Activated T-cell treated with anti-CD3 and anti-CD28 coated beads for 48 hours (primary cell): ENCODE measurements at places on chromosomes 6 and 20.

- no peak for DNase-seq
These were observed 25.7 kb downstream of the KCNG1 start for GRCh38 chr20:50996901-50997865.

DNA sequence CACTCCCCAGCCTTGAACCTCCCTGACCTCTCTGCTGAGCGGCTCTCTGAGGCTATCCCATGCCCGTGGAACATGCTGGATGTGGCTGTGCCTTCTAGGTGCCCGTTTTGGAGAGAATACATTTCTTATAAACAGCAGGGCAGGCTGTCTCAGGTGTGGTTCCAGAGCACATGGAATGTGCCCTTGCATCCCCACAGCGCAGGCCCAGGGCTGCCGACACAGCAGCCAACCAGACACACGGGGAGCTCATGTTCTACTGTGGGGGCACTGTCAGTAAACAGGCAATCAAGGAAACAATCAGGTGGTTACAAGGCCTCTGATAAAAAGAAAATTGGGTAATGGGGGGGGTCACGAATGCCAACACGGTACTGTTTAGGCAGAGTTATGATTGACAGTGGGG is 30.8 kb downstream of the FOXC1 start:
- DNase-seq = no peak

- DNase-seq = no peak
These were observed 512.6 kb upstream of the SLC35B3 start for GRCh38 chr6:8947900-8948299.

DNA sequence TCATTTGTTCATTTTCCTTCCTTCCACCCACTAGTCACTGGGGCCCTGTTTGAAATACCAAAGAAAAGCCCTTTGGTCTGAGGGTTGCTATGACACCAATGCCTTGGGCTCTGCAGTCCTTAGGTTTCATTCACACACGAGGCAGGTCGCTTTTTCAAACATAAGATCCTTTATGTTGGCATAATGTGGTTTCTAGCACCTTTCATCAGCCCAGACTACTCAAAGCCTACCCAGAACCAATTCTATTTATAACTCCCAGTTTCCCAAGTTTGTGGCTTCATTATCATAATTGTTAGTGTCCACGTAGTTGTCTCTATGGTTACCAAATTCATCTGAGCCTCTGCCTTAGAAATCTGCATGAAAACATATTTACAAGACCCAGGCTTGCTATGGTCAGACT is 6.6 kb upstream of the TP53RK start:
- no peak for DNase-seq

- DNase-seq = no peak
These were observed 80.1 kb downstream of the ADGRG6 start for GRCh38 chr6:142381845-142382378.

DNA sequence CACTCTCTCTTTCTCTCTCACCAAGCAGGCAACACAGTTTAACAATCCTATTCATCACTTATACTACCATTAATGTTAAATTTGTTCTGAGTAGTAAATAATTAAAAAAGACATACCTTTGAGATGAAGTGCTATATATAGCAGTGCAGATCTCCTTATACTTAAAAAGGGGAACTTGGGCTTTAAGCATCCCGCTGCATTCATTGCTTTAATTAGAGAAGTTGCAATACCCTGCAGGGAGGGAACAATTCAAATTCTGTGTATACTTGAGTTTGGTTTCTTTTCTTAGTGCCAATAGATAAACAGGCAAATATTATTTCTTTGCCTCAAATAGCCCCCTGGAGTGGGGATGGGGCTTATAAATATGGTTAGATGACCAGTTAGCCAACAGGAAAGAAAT is 10.8 kb upstream of the ZBTB24 start:
- DNase-seq = no peak

- DNase-seq = no peak
These were observed 18.1 kb downstream of the PTPRA start for GRCh38 chr20:2891343-2891742.

- DNase-seq = no peak
These were observed 145.6 kb upstream of the PTPN1 start for GRCh38 chr20:50364542-50364941.

DNA sequence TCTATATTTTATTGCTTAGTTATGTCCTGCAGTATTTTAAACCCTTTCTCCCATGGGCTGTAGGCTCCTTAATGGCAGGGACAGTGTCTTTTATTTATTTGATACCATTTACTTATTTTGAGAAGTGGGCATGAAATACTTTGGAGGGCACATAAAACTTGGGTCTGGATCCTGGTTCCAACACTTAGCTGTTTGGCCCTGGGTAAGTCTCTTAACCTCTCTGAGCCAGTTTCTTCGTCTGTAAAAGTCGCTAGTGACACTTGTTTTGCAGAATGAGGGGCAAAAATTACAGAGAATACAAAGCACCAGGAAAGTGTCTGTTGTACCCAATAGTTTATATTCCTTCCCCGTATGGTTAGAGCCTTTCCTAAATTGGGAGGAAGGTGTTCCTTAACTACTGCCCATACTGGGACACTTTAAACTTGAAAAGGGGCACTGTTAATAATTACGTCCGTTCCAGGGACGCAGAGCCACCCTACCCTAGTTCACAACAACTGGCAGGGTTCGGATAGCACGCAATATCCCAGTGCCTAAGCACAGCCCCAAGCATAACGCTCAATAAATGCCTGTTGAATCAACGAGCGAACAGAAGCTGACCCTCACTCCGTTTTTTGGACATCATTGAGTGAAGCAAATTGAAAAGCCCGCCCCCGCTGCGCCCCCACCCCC is 6.0 kb upstream of the ARMC12 start:
- DNase-seq = no peak

GRCh38 chr6:63321821-63322220 is 2.0 kb upstream of the LGSN start:
- DNase-seq = no peak

DNA sequence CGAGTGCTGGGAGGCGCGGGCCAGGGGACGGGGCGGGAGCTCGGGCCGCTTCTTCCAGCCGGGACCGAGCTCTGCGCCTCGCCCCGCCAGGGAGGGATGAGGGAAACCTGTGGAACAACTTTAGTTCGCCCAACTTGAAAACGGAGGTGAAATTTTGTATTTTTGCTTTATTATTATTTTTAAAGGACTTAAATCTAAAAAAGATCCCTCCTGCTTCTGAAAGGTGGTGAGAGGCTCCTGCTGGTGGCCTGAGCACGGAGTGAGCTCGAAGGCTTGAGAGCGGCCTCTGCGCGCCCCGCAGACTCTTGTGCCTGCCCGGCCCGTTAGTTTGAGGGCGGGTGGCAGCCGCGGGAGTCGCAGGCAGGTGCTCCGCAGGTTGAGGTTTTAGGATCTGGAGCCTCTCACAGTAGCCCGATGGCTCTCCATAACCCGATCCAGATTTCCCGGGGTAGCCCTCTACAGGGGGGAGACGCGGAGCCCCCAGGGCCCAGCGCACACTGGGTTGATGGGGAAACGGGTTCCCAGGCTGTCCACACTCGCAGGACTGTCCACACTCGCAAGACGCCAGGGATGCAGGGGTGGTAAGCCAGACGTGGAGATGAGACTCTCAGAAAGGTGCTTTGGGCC is 46.2 kb upstream of the SUPT3H start:
- no peak for DNase-seq

- DNase-seq = no peak
These were observed 138.6 kb downstream of the RALGAPA2 start for GRCh38 chr20:20573797-20574196.

DNA sequence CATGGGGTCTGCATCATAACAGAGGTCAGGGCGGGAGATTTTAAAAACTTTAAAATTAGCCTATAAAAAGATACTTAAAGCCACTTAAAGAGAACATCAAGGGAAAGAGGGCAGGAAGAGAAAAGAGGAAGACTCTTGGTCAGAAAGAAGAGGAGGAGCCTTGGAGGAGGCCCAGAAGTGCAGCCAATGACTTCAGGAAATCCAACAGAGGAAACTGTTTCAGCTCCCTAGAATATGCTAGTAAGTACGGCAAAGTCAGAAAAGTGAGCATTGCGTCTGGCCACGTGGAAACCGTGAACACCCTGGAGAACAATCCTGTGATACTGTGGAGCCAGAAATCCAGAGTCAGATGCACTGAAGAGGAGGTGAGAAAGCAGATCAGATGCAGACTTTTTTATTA is 22.5 kb upstream of the NHSL1 start:
- no peak for DNase-seq

DNA sequence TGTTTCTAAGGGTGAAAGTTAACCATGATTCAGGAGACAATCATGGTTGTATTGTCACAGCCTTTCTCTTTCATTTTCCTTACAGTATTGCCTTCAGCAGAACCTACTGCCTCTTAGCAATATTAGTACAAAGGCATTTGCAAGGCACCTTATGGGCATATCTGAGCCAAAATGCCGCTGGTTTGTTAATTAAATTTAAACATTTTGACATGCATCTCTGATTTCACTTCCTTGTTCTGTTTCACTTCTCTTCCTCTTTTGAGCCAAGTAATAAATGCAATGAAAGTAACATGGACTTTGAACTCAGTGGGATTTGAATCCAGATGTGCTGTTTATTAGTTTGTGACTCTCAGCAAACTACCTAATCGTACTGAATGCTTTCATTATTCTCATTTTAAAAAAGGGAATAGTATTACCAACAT is 467.4 kb upstream of the CITED2 start:
- no peak for DNase-seq

GRCh38 chr20:6017467-6017866 is 36.4 kb downstream of the LRRN4 start:
- DNase-seq = no peak

DNA sequence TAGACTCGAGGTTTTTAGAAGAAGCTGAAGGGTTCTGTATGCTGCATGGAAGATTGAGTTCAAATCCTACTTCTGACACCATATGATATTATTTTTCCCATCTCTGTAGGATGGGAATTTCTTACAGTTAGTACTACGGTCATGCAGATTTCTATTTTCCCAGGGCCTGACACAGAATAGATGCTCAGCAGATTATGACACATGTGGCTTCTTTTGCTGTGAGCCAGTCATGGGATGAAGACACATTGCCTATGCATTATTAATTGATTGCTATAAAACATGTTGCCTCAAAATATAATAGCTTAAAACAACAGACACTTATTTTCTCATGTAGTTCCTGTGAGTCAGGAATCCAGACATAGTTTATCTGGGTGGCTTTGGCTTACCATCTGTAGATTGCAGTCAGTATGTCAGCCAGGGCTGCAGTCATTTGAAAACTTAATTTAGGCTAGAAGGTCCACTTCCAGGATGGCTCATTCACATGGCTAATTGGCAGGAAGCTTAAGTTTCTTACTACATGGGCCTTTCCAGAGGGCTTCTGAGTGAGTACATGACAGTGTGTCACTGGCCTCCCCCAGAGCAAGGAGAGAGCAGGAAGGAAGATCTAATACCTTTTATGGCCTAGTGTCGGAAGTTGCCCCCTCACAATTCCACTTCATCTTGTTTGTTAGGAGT is 29.5 kb downstream of the TOP1 start:
- no peak for DNase-seq

- no peak for DNase-seq
These were observed 38.1 kb upstream of the NOX3 start for GRCh38 chr6:155493694-155494143.

- DNase-seq = no peak
These were observed 114.4 kb downstream of the CEBPB start for GRCh38 chr20:50304923-50305635.

DNA sequence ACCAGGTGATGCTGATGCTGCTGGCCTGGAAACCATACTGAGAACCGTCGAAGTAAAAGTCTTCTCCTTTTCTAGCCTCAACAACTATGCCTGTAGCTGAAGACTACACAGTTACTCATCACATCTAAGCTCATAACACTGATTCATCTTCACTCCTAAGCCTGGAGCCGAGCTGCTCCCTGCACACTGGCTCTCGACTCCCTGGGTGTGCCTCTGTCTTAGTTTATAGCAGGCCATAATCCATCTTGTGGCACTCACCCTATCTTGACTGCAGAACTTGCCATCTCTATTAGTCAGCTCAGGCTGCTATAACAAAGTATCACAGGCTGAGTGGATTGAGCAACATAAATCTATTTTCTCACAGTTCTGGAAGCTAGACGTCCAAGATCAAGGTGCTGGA is 191.0 kb downstream of the UNC5CL start:
- no peak for DNase-seq

GRCh38 chr6:47529734-47530133 is 52.1 kb downstream of the CD2AP start:
- no peak for DNase-seq

GRCh38 chr20:29300579-29301551 is 1956.6 kb upstream of the DEFB115 start:
- no peak for DNase-seq

- DNase-seq = no peak
These were observed 149.8 kb downstream of the TTLL2 start for GRCh38 chr6:167474725-167475124.
